Suprapubic skin (tissue), 4 donors: ENCODE measurements at places on chromosomes 7 and 10. TPM values are rescaled to one million over a fixed set of nuclear protein-coding genes. Genes with fewer than 3 reads are reported as not detected.

The CADPS2 gene
- 9.8 TPM for total RNA-seq

DNA sequence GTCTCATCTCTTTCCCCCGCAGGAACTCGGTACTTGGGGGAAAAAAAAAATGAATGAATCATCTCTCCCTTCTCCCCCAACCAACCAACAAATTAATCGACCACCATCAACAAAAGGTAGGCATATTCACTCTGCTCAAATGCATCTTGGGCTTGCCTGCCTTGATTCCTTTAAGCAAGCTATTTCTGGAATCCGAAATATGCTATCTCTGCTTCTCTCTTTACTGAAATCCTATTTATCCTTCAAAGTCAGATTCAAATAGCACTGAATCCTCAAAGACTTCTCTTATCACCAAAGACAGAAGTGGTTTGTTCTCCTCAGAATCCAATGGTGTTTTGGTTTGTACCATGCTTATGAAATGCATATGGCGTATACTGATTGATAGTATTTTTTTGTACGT, 49.6 kb upstream of the TPK1 start:
- no peak overlapping the region for H3K4me3 ChIP-seq
- no peaks in the 10 kb centered on the region for H3K27me3 ChIP-seq
- DNase-seq = no peak
- no peaks in the 10 kb centered on the region for H3K36me3 ChIP-seq
- H3K27ac ChIP-seq = no peak overlapping the region
- no peaks in the 10 kb centered on the region for H3K4me1 ChIP-seq

DNA sequence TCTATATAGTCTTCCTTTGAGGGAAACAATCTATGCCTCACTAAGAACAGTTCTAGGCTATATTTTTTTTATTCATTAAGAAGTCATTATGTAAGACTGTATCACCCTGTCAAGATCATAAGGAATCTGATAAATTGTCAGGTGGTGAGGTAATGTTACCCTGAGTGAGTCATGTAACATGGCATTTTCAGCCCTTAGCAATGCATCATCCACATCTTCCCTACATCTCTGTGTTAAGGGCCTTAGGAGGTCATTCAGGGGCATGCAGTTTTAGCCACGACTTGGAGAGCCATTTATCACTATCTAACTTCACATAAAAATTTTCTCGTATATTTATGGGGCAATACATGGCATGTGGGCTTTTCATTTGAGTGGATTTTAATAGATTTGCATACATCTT, 924.5 kb upstream of the MBL2 start:
- H3K36me3 ChIP-seq = no peaks in the 10 kb centered on the region
- no peak overlapping the region for H3K27ac ChIP-seq
- H3K4me3 ChIP-seq = no peak overlapping the region
- no peaks in the 10 kb centered on the region for H3K4me1 ChIP-seq
- no peak for DNase-seq

DNA sequence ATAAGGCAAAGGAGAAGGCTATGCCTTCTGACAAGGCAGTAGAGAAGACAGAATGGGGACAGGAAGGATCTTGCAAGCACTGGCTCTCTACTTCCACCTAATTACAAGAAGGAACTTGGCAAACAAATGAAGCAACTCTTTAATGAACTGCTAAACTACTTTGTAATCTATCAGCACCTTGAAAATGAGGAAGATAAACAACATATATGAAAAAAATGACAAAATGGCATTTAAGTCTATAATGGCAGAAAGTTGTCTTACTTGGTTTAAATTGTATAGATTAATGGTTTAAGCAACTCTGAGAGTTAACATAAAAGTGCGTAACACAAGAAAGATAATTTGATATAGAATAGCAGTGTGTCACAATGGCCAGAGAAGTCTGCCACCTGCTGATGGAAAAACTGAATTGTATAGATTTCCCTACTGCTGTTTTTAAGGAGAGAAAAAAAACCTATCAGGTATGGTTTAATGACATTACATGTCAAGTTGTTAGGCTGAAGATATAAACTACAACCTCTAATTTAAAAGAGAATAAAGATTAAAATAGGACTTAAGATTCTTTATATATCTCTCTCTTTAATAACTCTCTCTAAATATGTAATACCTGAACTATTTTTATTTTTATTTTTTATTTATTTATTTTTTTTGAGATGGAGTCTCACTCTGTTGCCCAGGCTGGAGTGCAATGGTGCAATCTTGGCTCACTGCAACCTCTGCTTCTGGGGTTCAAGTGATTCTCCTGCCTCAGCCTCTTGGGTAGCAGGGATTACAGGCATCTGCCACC, 11.8 kb downstream of the NT5C3A start:
- H3K36me3 ChIP-seq = no peaks in the 10 kb centered on the region
- peaks cover 20% of the 10 kb centered on the region for H3K4me1 ChIP-seq
- no peaks in the 10 kb centered on the region for H3K27me3 ChIP-seq
- H3K27ac ChIP-seq = peak overlapping the region; percentile 60
- no peak overlapping the region for H3K4me3 ChIP-seq

The DBF4 gene
- total RNA-seq = 21.4 TPM

DNA sequence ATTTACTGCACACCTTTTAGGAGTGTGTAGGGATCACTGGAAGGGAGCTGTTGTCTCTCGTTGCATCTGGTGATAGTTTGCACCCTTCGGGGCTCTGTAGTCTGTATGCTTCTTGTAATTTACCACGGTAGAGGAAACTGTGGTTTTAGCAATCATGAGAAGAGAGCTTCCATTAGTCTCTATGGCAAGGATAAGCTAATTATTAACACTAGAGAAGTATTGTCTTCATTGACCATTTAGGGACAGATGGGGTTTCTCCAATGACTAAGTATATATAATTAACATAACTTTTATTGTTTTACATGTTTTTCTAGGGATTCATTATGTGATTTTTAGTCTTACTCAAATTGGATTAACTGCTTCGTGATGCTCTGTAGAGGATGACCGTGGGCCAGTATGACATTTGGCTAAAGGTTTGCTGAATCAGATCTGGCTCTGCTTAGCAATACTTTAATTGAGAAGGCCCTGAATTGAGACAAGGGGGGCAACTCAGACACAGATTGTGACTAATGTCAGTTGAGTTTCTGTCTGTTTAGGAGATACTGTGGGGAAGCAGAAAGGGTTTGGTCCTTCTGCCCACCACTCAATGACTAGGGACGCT, 8.7 kb downstream of the SLC18A2 start:
- H3K4me1 ChIP-seq = no peaks in the 10 kb centered on the region
- H3K27ac ChIP-seq = no peak overlapping the region
- no peaks in the 10 kb centered on the region for H3K36me3 ChIP-seq
- H3K27me3 ChIP-seq = peaks cover 17% of the 10 kb centered on the region
- no peak for DNase-seq

DNA sequence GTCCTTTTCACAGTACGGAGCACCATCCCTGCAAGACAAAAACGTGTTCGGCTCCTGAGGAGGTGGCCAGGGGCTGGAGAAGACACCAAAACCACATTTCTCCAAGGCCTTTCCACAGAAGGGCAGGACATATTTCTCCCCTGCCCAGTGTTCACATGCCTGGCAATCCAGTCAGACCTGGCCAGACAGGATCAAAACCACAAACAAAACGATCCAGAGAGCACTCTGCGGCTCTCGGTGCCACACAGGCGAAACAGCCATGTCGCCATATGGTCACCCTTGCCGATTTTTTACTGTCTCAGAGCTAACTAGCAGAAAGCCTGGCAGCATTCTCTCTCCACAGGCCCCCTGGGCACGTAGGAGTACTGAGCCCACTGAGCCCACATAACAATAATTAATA, 113.0 kb downstream of the ABLIM1 start:
- H3K27me3 ChIP-seq = no peaks in the 10 kb centered on the region
- H3K27ac ChIP-seq = no peak overlapping the region
- H3K36me3 ChIP-seq = no peaks in the 10 kb centered on the region
- peaks cover 44% of the 10 kb centered on the region for H3K4me1 ChIP-seq

DNA sequence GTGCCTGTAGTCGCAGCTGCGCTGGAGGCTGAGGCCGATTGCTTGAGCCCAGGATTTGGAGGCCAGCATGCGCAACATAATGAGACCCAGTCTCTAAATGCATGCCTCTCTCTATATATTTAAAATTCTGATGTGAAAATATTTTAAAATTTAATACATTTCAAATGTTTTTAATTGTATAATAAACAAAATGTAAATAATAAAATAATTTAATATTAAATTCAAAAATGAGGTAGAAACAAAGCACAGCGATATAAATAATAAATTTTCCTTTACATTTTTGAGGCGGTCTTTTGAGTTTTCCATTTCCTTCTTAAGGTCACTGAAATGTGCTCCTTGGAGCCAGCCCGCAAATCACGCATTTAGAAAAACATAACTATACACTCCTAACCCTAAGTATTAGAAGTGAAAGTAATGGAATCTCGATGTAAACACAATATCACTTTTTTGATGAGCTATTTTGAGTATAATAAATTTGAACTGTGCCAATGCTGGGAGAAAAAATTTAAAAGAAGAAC, 523 bp upstream of the CDK1 start:
- H3K27ac ChIP-seq = no peak overlapping the region
- H3K27me3 ChIP-seq = no peaks in the 10 kb centered on the region
- H3K4me1 ChIP-seq = peaks cover 30% of the 10 kb centered on the region
- peak overlapping the region; percentile 82 for H3K4me3 ChIP-seq
- H3K36me3 ChIP-seq = no peaks in the 10 kb centered on the region

DNA sequence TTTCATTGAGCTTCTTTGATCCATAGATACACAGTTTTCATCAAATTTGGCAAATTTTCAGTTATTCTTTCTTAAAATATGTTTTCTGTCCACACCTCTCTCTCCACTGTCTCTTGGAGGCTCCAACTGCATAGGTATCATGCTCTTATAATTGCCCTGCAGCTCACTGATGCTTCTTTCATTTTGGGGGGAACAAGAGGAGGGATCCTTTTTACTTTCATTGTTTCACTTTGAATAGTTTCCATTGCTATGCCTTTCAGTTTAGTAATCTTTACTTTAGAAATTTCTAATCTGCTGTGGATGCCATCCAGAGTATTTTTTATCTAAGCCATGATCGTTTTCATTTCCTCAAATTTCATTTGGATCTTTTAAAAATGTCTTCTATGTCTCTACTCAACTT, 32.9 kb downstream of the KBTBD2 start:
- no peaks in the 10 kb centered on the region for H3K4me1 ChIP-seq
- no peaks in the 10 kb centered on the region for H3K36me3 ChIP-seq

- no peak overlapping the region for H3K27ac ChIP-seq
- peaks cover 16% of the 10 kb centered on the region for H3K4me1 ChIP-seq
- no peaks in the 10 kb centered on the region for H3K27me3 ChIP-seq
- no peak overlapping the region for H3K4me3 ChIP-seq
- no peak for DNase-seq
- no peaks in the 10 kb centered on the region for H3K36me3 ChIP-seq
These were observed 282.8 kb downstream of the RPS24 start for GRCh38 chr10:78316451-78316931.

DNA sequence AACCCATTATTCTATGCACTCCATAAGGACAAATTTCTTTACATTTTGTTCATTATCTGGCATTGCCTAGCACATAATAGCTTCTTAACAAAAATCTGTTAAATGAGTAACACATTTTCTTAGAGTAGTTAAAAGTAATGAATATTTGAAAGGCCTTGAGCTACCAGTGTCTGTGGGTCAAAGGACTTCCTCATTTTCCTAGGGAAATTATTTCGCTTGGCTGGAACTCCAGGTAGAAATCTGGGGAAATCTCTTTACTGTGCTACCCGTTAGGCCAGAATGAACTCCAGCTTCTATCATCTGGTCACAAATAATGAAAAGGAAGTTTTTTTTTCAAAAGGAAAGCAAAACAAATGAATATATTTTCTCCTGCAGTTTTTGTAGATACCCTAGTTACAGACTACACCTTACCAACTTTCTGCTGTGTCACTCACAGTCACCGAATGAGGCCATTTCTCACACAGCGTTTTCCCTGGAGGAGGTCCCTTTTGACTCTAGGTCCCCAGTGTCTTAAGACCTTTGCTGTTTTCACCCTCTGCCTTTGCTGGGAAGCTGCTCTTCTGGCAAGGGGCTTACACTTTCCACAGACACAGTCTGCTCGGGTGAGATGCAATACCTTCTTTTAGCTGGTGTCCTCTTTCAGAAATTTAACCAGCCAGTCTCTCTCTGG, 1.6 kb downstream of the SAMD9L start:
- H3K27ac ChIP-seq = no peak overlapping the region
- H3K4me3 ChIP-seq = peak overlapping the region; percentile 49

- H3K4me3 ChIP-seq = peak overlapping the region; percentile 60
- DNase-seq = peak; percentile 85
These were observed 45.0 kb downstream of the TNS3 start for GRCh38 chr7:47536661-47537611.

The LIPM gene
- total RNA-seq = 25.9 TPM

- no peak overlapping the region for H3K27ac ChIP-seq
- no peaks in the 10 kb centered on the region for H3K36me3 ChIP-seq
- H3K4me3 ChIP-seq = no peak overlapping the region
These were observed 45.0 kb downstream of the TMEM106B start for GRCh38 chr7:12256090-12256489.

The SVOPL gene
- total RNA-seq = 0.19 TPM

The CNPY1 gene
- total RNA-seq = not detected

GRCh38 chr7:158432369-158433341, 155.0 kb downstream of the PTPRN2 start:
- no peak overlapping the region for H3K27ac ChIP-seq
- H3K27me3 ChIP-seq = peaks cover 19% of the 10 kb centered on the region
- no peak overlapping the region for H3K4me3 ChIP-seq
- DNase-seq = no peak

DNA sequence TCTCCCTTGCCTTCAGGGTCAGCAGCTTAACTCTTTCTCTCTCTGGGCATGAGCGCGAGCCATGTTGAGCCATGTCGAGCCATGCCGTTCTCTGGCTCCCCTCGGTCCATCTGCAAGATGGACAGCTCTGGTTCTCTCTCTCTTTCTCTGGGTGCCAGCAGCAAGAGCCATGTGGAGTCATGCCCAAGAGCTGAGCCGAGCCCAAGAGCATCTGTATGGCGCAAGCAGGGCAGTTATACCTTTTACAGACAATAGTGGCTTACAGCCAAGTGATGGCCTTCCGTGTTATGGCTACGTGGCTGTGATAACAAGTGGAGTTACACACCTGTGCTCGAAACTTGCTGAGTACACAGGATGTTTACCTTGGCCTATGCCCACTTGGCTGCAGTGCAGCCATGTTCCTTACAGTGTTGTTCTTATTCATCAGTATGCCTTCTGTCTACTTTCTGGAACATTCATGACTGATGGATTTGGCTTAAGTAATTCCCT, 327.7 kb downstream of the GLRX3 start:
- no peak overlapping the region for H3K4me3 ChIP-seq
- H3K4me1 ChIP-seq = no peaks in the 10 kb centered on the region
- DNase-seq = no peak
- no peak overlapping the region for H3K27ac ChIP-seq
- no peaks in the 10 kb centered on the region for H3K36me3 ChIP-seq

The PLAU gene
- total RNA-seq = 8.6 TPM

The CXCL12 gene
- 13.9 TPM for total RNA-seq

The PRPS1L1 gene
- not detected for total RNA-seq

DNA sequence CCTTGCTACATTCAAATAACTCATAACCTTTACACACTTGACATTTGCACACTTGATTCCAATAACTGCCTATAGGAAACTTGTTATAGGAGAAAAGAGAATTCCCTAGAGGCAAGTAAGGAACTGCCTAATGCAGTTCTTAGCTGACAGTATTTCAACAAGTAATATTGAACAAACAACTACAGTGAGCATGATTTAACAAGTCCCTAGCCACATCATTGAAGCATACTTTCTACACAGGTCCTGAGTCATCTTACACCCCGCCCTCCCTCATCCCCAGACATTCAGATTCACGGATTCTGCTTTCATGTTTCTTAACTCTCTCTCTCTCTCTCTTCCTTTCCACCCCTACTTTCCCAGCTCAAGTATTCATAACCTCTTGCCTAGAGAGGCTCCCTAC, 153.5 kb downstream of the LSM5 start:
- no peak overlapping the region for H3K27ac ChIP-seq
- H3K27me3 ChIP-seq = no peaks in the 10 kb centered on the region
- H3K4me3 ChIP-seq = no peak overlapping the region
- peaks cover 6% of the 10 kb centered on the region for H3K4me1 ChIP-seq
- no peak for DNase-seq
